ENCODE measurements at places on chromosomes 1 and 21. TPM values are rescaled to one million over a fixed set of nuclear protein-coding genes. Genes with fewer than 3 reads are reported as not detected.

PLXNA2 gene
- 0.04 TPM for total RNA-seq

EXO1 gene
- 57.8 TPM for total RNA-seq

LCE1A gene
- not detected for total RNA-seq

DNA sequence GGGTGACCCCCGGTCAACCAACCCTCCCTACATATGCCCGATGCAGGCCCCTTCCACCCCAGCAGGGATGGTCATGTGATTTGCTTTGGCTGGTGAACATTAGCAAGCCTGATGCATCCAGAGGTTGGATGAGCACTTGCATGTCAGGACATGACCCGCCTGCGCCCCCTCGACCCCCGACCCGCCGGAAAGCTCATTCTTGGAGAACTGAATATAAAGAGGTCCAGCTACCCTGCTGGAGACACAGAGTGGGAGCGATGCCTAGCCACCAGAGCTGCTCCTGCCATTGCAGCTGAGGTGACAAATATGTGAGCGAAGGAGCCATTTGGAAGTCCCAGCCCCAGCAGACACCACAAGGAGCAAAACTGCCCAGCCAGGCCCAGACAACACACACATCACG lies 39.6 kb downstream of the COA6 start:
- DNase-seq = no peak
- H3K4me1 ChIP-seq = peaks cover 17% of the 10 kb centered on the region
- H3K36me3 ChIP-seq = peaks cover 18% of the 10 kb centered on the region

GRCh38 chr1:174013864-174014418 lies 8.2 kb downstream of the RC3H1 start:
- DNase-seq = no peak
- peaks cover 51% of the 10 kb centered on the region for H3K4me1 ChIP-seq
- peak overlapping the region; percentile 51 for H3K27ac ChIP-seq
- H3K27me3 ChIP-seq = no peaks in the 10 kb centered on the region
- H3K36me3 ChIP-seq = peaks cover 16% of the 10 kb centered on the region

- H3K27me3 ChIP-seq = no peaks in the 10 kb centered on the region
- H3K27ac ChIP-seq = no peak overlapping the region
- H3K4me1 ChIP-seq = no peaks in the 10 kb centered on the region
- no peak overlapping the region for H3K4me3 ChIP-seq
- DNase-seq = no peak
Observed at GRCh38 chr21:16046656-16047330, 317.0 kb downstream of the USP25 start.

DNA sequence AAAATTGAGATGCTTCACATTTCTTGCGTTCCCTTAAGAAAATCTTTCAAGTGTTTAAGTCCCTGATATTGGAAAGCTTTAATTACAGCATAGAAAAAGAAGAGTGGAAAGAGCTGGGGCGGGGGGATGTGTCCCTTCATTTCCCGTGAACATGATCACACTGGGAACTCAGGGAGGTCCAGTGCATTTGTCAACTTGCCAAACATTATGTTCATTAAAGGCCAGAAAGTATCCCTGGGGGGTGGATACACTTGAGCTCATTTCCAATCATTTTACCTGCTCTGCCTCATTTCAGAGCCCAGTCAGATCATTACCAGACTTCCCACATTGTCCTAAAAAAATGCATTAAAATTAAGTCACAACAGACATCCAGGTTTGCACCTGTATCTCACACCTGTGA lies 123.6 kb upstream of the KCNJ15 start:
- peaks cover 8% of the 10 kb centered on the region for H3K4me1 ChIP-seq
- DNase-seq = no peak
- H3K27ac ChIP-seq = no peak overlapping the region
- no peaks in the 10 kb centered on the region for H3K36me3 ChIP-seq
- no peak overlapping the region for H3K4me3 ChIP-seq

- H3K36me3 ChIP-seq = no peaks in the 10 kb centered on the region
- H3K4me3 ChIP-seq = peak overlapping the region; percentile 14
- no peak for DNase-seq
- peaks cover 43% of the 10 kb centered on the region for H3K27me3 ChIP-seq
Observed at GRCh38 chr1:241357366-241358340, 648 bp upstream of the RGS7 start.

GRCh38 chr21:41064951-41065350 lies 103.0 kb upstream of the BACE2 start:
- peaks cover 9% of the 10 kb centered on the region for H3K4me1 ChIP-seq
- H3K4me3 ChIP-seq = no peak overlapping the region
- DNase-seq = no peak
- H3K27me3 ChIP-seq = peaks cover 32% of the 10 kb centered on the region

DNA sequence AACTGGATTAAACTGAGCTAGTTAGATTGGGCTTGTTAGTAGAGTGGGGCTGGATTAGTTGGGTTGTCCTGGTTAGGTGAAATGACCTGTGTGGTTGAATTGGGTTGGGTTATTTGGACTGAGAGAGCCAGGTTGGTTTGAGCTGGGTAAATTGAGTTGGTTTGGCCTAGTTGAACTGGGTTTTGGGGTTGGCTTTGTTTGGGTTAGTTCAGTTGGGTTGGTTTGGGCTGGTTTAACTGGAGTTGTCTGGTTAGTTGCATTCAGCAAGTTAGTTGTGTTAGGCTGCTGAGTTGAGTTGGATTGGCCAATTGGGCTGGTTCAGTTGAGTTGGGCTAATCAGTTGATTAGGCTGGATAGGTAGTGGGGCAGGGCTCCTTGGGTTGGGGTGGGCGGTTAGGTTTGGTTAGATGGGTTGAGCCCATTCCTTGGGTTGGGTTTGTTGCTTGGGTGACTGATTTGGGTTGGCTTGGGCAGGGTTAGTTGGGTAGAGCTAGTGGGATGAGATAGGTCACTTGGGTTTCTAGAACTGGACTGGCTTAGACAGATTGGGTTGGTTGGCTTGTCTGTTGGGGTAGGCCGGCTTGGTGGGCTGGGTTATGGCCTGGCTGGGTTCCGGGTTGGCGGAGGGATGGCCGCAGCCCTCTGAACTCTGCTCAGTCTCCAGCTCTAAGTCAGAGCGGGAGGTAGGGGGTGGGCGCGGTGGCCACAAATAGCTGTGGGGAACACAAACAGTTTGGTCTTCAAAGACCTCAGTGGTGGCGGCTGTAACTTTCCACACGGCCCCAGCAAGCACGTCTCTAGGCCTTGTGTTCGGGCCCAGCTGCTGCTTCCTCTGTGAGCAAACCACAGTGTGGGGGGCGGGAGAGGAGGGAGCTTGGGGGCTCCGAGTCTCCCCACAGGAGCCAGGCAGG lies 67.2 kb upstream of the RUNX3 start:
- H3K4me3 ChIP-seq = no peak overlapping the region
- peaks cover 8% of the 10 kb centered on the region for H3K36me3 ChIP-seq
- DNase-seq = no peak

DNA sequence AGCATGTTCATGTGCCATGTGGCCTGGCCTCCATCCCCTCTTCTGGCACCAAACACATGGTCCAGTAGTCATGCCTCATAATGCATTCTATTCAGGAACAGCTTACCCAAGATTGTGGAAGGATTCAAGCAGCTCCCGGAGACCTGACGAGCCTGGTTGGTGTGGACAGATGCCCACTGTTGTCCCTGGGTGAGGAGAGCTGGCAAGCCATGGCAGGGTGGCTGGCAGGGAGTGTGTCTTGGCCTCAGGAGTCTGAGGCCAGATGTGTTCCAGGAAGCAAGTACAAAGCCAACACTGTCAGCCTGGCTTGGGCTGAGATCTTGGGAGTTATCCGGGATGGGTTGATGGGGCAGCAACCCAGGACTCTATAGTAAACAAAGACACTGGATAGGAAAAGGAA lies 7.3 kb upstream of the FABP3 start:
- H3K4me3 ChIP-seq = no peak overlapping the region
- H3K27ac ChIP-seq = no peak overlapping the region
- no peak for DNase-seq
- H3K27me3 ChIP-seq = peaks cover 9% of the 10 kb centered on the region
- H3K4me1 ChIP-seq = no peaks in the 10 kb centered on the region

- H3K27me3 ChIP-seq = peaks cover 6% of the 10 kb centered on the region
- no peak overlapping the region for H3K4me3 ChIP-seq
- no peaks in the 10 kb centered on the region for H3K36me3 ChIP-seq
- H3K27ac ChIP-seq = no peak overlapping the region
Observed at GRCh38 chr1:48878191-48878940, 101.7 kb upstream of the BEND5 start.

DNA sequence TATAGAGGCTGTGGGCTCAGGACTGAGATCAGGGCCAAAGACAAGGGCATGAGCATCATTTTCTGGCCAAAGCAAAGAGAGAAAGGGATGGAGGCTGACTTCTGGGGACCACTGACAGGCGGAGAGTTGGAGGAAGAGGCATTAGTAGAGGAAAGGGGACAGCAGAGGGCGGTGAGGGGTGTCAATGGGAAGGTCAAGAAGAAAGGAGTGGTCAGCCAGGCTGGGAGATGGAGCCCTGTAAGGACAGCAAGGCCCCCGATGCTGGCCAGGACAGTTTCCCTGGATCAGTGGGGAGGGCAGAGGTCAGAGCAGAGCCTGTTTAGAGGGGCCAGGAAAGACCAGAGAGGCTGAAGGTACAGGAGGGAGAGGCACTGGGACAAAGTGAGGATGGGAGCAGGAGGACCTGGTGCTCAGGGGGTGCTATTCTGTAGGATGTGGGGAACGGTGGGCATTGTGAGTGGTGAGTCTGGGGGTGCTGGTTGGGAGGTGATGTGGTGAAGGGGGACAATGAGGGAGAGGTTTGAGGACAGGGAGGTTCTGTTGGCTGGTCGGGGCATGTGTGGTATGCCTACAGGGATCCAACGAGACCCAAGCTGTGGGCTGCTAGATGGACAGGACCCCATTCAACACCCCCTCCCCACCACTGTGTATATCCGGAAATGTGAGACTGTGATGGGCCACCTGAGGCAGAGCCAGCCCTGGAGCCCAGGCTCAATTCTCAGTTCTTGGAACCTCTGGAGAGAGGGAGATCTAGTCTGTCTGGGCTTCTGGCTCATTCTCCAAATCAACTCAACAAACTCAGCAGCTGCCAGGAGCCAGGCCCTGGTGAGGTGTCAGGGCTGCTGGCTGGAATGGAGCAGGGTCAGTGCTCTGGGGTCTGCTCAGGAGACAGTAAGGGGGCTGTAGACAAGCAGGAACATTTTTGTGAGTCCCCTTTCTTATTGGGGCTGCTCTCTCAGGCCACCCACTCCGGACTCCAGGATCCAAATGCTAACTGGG lies 1.4 kb upstream of the FAM151A start:
- no peaks in the 10 kb centered on the region for H3K27me3 ChIP-seq
- H3K27ac ChIP-seq = no peak overlapping the region
- no peak for DNase-seq
- H3K4me1 ChIP-seq = no peaks in the 10 kb centered on the region

- H3K27me3 ChIP-seq = peaks cover 15% of the 10 kb centered on the region
- H3K4me1 ChIP-seq = peaks cover 6% of the 10 kb centered on the region
- H3K4me3 ChIP-seq = no peak overlapping the region
- no peak overlapping the region for H3K27ac ChIP-seq
Observed at GRCh38 chr1:21657456-21658190, 11.5 kb downstream of the RAP1GAP start.

DNA sequence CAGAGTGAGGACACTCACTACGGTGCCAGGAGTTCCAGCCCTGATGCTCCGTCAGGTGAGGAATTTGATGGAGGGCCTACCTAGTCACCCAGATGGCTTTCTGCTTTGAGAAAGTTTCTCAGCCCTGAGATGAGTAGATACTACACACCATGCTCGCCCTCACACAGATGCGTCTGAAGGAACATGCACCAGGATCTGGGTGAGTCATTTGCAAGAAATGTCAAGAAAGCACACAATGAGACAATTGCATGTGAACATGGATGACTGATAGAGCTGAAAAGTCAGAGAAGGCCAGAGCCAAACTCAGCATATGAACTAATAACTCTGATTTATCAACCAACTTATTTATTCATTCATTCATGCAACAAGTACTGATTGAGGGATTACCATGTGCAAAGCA lies 483.9 kb downstream of the OMA1 start:
- no peaks in the 10 kb centered on the region for H3K4me1 ChIP-seq
- H3K27me3 ChIP-seq = no peaks in the 10 kb centered on the region
- H3K4me3 ChIP-seq = no peak overlapping the region
- no peaks in the 10 kb centered on the region for H3K36me3 ChIP-seq
- no peak overlapping the region for H3K27ac ChIP-seq

- H3K27me3 ChIP-seq = no peaks in the 10 kb centered on the region
- no peak overlapping the region for H3K4me3 ChIP-seq
- H3K4me1 ChIP-seq = no peaks in the 10 kb centered on the region
- H3K36me3 ChIP-seq = peaks cover 2% of the 10 kb centered on the region
- DNase-seq = no peak
Observed at GRCh38 chr21:34570313-34570712, 44.6 kb downstream of the RCAN1 start.

- peaks cover 32% of the 10 kb centered on the region for H3K36me3 ChIP-seq
- H3K27ac ChIP-seq = no peak overlapping the region
- no peak overlapping the region for H3K4me3 ChIP-seq
- peaks cover 23% of the 10 kb centered on the region for H3K4me1 ChIP-seq
- no peaks in the 10 kb centered on the region for H3K27me3 ChIP-seq
Observed at GRCh38 chr1:154982341-154982740, 803 bp upstream of the FLAD1 start.

GRCh38 chr1:2875707-2876561 lies 74.4 kb upstream of the TTC34 start:
- H3K4me3 ChIP-seq = no peak overlapping the region
- H3K27me3 ChIP-seq = no peaks in the 10 kb centered on the region
- H3K27ac ChIP-seq = no peak overlapping the region

- H3K4me3 ChIP-seq = no peak overlapping the region
- H3K27me3 ChIP-seq = no peaks in the 10 kb centered on the region
- no peak overlapping the region for H3K27ac ChIP-seq
- DNase-seq = no peak
- H3K4me1 ChIP-seq = no peaks in the 10 kb centered on the region
Observed at GRCh38 chr1:57272150-57272549, 151.7 kb downstream of the DAB1 start.

DNA sequence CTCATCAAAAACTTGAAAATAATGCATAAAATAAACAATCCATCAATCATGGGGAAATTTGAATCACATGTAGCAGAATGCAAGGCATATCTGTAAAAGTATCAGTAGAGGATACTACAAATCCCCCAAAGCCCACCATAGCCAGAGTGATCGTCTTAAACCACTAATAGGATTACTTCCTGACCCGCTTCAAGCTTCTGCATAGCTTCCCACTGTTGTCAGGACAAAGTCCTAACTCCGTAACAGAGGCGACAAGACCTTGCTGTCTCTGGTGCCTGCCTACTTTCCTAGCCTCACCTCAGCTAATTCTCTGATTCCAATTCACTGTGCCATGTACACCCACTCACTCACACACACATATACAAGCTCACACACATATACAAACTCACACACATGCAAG lies 161.2 kb upstream of the NFIA start:
- H3K27me3 ChIP-seq = peaks cover 5% of the 10 kb centered on the region
- DNase-seq = no peak
- no peaks in the 10 kb centered on the region for H3K4me1 ChIP-seq

DNA sequence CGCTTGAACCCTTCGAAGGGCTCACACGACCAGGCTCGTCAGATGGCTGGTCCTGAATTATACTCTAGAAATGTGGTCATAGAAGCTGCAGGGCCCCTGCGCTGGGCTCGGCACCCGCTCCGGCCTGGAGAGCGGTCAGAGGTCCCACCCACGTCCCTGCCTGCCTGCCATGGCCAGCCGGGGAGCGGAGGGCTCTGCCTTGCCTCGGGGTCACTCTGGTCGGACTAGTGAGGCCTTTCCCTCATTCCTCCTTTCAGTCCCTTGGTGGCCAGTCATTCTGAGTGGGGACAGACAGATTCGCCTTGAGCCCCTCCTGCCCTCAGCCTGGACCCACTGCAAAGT lies 529 bp upstream of the MARCKSL1 start:
- H3K27me3 ChIP-seq = no peaks in the 10 kb centered on the region
- H3K27ac ChIP-seq = no peak overlapping the region
- peaks cover 52% of the 10 kb centered on the region for H3K4me1 ChIP-seq
- H3K36me3 ChIP-seq = peaks cover 17% of the 10 kb centered on the region
- DNase-seq = no peak

GRCh38 chr1:58896246-58897183 lies 112.7 kb upstream of the JUN start:
- no peak overlapping the region for H3K27ac ChIP-seq
- H3K4me1 ChIP-seq = peaks cover 2% of the 10 kb centered on the region
- no peaks in the 10 kb centered on the region for H3K36me3 ChIP-seq
- H3K4me3 ChIP-seq = no peak overlapping the region
- DNase-seq = no peak
